ENCODE measurements at places on chromosomes 4 and X.

DNA sequence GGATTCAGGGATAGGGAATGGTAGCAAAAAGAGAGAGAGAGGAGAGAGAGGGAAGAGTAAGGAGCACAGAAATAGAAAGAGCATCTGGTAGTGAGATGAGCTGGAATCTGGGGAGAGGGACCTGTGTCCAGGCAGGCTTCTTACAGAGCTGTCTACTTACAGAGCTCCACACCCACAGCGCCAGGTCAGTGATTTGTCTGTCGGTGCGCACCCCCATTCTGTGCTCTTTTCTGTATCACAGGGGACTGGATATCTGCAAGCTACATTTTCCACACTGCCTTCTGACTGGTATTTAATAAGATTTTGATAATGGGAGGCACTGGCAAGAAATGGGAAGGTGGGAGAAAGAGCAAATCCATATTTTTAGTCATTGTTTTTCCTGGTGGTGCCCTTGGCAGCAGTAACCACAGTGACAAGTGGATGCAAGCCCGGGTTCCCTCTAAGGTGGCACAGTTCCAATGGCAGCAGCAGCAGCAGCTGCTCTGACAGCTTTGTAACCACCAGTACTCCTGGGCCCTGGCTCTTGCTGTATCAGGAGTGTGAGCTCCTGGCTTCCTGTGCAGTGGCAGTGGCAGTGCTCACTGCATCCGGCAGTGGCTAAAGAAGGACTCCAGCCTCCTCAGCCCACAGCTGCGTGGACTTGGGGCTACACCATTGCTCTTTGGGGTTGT is 300.5 kb downstream of the TRIML1 start:
- no peak for DNase-seq

DNA sequence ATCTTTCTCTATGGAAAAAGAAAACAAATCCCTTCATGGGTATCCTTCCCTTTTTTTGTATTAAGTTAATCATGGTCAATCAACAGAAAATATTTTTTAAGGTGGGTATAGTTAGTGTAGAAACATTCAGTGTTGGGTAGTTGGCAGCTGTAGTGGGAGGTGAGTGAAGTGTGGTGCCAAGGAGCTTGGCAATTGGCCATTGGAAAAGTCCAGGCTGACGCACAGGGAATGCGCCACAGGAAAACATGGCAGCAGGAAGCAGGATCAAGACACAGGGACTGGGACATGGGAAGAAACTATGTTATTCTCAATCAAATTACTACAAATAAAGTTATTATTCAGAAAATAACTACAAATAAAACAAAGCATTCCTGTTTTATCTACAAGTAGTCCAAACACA is 20.0 kb downstream of the PALLD start:
- no peak for DNase-seq

DNA sequence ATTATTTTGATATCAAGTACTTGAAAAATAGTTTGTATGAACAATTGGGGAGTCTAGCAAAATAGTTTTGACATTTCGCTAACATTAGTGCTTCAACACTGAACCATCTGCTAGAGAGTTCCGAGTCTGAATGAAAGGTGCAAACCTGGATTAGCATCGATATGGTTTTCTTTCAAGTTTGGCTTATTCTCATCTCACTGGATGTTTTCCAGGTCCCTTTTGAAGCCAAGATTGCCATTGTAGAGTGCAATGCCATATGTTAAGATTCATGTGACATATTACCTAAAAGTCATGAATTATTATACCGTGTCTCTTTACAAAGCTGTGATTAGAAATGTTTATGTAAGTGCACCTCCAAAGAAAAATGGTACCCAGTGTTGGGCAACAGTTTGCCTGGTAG is 36.8 kb upstream of the NAA11 start:
- no peak for DNase-seq

DNA sequence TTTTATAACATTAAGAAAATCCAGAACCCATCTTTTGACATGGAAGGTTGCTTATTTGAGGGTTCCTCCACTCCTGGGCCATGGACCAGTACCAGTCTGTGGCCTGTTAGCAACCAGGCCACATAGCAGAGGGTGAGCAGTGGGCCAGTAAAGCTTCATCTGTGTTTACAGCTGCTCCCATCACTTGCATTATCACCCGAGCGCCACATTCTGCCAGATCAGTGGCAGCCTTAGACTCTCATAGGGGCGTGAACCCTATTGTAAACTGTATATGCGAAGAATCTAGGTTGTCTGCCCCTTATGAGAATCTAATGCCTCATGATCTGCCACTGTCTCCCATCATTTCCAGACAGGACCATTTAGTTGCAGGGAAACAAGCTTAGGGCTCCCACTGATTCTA is 58.6 kb downstream of the NDST4 start:
- DNase-seq: no peak

GRCh38 chr4:101807351-101807750 is 16.8 kb downstream of the BANK1 start:
- DNase-seq: no peak

DNA sequence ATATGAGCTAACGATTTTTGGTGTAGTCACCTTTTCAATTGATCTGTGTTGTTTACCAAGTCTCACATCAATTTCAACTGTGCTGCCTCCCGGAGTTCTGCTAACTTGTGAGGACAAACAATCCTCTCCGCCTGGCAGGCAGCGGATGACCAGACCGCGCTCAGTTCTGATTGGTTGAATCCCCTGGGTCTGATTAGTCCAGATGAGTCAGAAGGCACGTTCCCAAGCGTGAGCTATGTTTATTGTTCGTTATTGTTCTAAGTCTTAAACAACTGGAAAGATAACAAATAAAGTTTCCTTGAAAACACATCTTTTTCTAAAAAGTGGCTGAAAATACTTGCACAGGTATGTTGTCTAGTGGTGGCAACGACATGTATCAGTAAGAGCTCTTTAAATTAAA is 37.9 kb upstream of the TRPC3 start:
- no peak for DNase-seq

- no peak for DNase-seq
These were observed 512.8 kb downstream of the ANKRD50 start for GRCh38 chr4:124199755-124200154.

- DNase-seq: no peak
These were observed 176.9 kb upstream of the GK2 start for GRCh38 chr4:79584902-79585301.

DNA sequence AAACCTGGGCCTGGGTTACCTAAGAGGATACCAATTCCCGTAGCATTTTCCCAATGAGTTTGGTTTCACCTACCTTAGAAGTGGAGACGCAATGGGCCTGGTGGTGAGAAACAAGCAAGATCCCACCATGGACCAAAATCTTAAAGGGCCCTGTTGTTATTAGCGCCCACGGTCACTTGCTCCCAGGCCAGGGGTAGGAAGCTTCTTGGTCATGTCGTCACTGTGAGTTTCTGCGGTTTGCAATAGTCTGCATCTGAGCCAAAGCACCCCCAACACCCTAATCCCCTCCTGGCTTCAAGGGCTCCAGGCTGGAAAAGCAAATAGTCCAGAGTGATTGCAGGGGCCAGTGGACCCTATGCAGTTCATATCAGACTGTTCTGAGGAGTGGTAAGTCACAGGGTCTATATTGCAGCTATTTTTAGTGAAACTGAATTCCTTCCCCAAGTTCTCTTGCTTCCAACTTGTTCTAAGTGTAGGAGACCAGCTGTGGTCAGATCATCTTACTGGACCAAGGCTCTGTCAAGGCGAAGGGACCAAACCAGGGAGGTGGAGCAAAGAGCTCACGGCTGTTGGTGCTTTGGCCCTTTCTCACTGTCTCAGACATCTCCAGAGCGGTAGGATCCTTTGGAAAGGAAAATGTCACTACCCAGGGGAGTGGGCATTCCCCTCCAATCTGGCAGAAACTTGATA is 307.9 kb upstream of the F9 start:
- no peak for DNase-seq

- no peak for DNase-seq
These were observed 19.9 kb upstream of the ENPP6 start for GRCh38 chr4:184237612-184238011.

DNA sequence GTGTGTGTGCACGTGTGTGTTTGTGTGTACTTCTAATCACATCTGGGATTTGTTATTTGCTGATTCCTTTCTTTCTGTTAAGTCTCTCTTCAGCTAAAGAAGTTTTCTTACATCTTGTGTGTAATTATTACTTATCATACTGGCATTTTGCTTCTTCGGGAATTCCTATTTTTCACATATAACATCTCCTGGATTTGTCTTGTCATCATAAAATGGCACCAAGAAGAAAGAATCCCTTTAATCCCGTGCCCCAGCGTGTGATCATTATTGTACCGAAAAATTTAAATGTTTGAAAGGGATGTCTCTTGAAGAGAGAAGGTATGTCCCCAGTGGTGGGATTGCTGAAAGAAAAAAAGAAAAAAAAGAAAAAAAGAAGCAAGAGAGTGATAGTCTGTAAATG is 72.3 kb downstream of the ZFX start:
- no peak for DNase-seq

Measured in effector memory CD8-positive, alpha-beta T cell (primary cell).